ENCODE measurements at places on chromosomes 2 and 18. TPM values are rescaled to one million over a fixed set of nuclear protein-coding genes. Genes with fewer than 3 reads are reported as not detected.

Gene GRHL1
- 1.6 TPM for total RNA-seq

Gene SFXN5
- 26.4 TPM for total RNA-seq

Gene CFC1
- not detected for total RNA-seq

Gene REG3A
- 0.32 TPM for total RNA-seq

Gene DQX1
- total RNA-seq = 36.8 TPM

Gene EPB41L3
- 78.0 TPM for total RNA-seq

Gene REEP1
- 5.7 TPM for total RNA-seq

Gene ATF2
- total RNA-seq = 32.4 TPM

Gene CHST10
- total RNA-seq = 1.6 TPM
